Omental fat pad (tissue), 4 donors: ENCODE measurements at places on chromosomes 7 and 10.

DNA sequence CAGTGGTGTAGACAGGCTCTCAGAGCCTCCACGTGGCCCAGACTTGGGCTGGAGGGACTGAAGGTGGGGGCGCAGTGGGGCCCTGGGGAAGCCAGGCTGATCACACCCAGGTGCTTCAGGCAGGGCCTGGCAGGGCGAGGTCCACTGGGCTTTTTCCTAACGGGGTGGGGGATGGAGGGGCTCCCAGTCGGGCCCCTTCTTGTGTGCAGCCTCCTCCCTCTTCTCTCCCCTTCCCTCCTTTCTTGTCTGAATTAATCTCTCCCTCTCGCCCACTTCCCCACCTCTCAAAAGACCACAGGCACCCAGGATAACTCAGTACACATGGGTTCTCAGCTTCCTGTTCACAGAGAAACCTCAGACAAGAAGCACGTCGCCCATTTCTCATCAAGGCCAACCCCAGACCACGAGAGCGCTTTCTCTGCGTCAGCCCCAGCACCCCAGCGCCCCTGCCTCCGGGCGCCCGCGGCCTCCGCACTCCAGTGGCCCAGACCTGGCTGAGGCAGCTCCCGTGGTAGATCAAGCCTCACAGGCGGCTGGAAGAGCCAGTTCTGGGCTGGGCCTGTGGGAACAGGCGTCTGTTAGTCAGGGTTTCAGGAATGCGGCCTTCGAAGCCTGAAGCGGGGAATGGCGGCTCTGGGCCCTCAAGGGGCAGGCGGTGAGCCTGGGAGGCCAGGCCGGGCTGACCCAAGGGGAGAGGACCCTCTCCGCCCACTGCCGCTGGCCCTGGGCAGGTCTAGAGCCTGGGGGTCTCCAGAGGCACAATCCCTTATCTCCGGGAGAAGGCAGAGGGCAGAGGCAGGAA lies 50.6 kb downstream of the PWWP2B start:
- DNase-seq: no peak

GRCh38 chr7:55838595-55838994 lies 24.0 kb downstream of the SEPTIN14 start:
- no peak for DNase-seq

GRCh38 chr7:41641011-41641664 lies 61.8 kb downstream of the INHBA start:
- no peak for DNase-seq

DNA sequence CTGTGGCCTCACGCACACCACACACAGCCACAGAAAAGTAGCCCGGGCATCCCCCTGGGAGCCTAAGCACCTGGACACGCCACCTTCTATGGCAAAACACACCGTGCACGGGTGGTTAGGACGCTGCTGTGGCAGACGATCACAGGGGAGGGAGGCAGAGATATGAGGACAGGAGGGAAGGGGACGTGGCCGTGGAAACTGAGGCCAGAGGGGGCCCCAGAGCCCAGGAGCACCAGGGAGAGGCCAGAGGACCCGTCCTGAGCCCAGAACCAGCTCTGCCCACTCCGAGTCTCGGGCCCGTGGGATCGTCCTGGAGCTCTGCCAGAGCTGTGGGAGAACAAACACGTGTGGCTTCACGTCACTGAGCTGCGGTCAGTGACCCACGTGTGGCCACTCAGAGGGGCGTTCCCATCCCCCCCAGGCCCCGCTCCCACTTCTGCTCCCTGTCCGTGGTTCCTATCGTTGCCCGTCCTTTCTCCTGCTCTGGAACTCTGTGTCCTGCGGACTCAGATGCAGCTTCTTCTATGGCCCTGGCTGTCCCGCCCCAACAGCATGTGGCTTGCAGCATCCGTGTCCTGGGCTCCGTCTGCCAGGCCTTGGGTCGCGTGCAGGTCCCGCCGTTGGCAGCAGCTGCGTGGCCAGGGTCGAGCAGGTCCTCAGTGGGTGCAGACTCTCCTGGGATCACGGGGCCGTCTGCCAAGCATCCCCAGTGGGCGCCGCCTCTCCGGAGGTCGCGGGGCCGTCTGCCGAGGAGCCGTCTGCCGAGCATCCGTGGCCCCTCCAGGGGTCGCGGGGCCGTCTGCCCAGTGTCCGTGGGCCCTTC lies 31.0 kb downstream of the GET4 start:
- no peak for DNase-seq

DNA sequence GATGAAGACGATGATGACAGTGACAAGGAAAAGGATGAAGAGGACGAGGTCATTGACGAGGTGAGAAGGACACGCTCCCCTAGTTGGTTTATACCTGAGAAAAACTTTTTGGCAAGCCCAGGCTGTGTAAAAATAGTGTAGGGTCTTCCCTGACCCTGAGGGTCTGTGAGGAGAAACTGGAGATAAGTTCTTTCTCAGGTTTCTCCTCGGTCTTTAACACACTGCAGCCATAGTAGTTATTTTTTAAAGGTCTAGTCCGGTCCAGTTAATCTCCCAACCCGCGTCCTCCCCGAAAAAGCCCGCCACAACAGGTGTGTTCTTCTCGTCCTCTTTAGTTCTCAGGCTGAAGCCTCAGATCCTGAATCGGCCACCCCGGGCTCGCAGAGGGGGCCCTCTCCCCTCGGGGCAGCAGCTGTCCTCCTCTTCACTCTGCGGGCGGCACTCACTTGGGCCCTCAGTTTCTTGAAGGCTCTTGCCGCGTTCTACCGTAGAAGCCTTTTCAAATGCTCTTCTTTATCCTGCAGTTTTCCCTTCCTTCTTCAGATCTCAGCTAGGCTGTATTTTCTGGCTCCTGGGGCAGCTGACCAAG lies 411 bp downstream of the BCCIP start:
- no peak for DNase-seq

GRCh38 chr7:155003092-155003375 lies at the start of gene PAXIP1:
Gene PAXIP1, minus strand, starts transcription at chr7:155003124. Its CDS starts 195 bp downstream, at chr7:155002929.
- DNase-seq: no peak

GRCh38 chr10:59505926-59506325 lies 143.6 kb upstream of the FAM13C start:
- DNase-seq: no peak

- DNase-seq: no peak
Measured at GRCh38 chr10:75866300-75866625, 434.8 kb downstream of the LRMDA start.

- DNase-seq: no peak
Measured at GRCh38 chr7:144255471-144255897, 9.1 kb downstream of the OR2A7 start.

DNA sequence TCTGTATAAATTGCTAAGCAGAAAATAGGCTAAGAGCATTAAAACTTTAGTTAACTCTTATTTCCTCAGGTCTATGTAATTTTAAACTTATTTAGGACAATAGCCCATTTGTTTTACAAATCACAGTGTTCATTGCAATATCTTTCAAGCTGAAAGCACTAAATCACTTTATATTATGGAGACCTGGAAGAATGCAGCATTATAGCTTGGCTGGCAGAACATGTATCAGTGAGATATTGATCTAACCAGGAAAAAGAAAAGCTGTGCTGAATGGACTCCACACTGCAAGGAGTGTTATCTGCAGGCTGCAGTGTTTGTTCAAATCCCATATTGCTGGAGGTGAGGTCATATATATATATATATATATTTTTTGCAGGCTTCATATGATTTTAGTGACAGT lies 517.5 kb downstream of the NRG3 start:
- DNase-seq: no peak

DNA sequence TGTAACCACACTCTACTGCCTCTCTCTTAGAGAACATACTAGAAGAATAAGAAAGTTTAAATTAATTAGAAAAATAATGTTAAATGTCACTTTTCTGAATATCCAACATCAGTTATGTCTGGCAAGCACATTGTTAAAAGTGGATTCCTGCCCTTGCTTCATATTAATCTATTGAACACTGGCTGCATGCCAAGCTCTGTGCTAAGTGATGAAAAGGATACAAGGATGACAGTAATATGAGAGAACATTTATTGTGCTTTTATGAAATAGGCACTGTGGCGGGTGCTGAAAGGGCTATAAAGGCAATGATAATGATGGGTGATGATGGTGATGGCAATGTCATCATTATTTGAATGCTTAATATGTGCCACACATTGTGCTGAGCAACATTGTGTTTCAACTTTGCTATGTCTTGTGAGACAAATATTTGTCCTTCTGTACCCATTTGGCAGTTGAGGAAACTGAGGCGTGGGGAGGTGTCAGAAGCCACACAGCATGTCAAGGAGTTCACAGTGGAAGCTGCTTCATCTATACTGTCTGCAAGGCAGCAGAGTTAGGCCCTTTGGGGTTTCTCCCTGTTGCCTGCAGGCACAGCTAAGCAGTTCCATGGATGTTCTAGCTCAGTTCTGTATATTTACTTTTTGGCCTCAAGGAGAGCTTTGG lies 64.2 kb upstream of the RAPGEF5 start:
- DNase-seq: no peak

DNA sequence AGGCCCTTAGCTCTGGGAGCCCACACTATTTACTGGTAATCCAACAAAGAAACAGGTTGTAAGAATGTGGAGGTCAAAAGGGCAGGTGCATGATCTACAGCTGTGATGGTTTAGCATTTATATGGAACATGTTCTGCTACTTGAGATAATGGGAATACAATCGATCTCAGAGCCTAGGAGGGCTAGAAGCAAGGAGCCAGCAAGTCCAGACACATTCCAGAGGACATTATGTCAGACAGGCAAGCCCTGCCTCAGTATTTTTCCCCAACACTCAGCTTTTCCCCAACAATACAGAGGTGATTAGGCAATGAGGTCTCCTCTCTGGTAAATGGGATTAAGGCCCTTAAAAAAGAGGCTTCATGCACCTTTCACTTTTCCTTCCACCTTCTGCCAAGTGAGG lies 21.4 kb upstream of the GNAT3 start:
- no peak for DNase-seq

- DNase-seq: no peak
Measured at GRCh38 chr7:16026253-16027020, 340.0 kb upstream of the MEOX2 start.

DNA sequence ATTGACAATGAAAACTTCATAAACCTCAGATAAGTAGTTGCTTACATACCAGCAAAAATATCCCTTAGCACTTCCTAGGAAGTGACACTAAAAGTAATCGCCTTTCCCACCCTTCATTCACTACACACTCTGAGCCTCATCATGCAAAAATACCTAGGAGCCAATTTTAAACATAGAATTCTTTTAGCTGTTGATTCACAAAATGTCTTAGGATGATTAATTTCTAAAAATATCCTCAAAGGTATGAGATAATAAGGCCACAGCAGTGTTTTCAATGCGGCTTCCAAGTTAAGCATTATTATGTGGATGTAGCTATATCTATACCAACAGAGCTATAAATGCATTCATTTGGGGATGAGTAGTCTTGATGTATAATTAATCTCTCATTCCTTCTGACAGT lies 13.2 kb downstream of the DNAJC9 start:
- DNase-seq: no peak

DNA sequence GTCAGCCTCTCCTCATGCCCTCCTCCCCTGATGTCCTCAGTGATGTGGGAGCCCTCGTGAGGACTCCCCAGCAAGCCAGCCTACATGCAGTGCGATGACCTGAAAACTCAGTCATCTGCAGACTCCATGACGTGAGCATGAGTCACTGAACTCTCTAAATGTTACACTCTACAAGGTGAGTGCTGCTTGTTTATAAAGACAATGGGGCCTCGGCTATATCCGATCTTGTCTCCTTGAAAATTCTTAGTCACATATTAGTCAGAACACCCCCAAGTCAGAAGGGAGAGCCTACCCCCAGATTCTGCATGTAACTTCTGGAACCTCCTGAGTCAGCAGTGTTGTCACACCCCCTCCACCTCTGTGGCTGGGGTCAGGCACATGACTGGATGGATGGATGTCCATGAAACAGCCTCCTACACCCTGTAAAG lies 673.8 kb downstream of the INHBA start:
- no peak for DNase-seq

- no peak for DNase-seq
Measured at GRCh38 chr10:88401671-88402347, 181.3 kb downstream of the RNLS start.

- no peak for DNase-seq
Measured at GRCh38 chr10:101229266-101230182, at the start of gene LBX1. Gene LBX1, minus strand, starts transcription at chr10:101229463. Its CDS starts 648 bp downstream, at chr10:101228815.

DNA sequence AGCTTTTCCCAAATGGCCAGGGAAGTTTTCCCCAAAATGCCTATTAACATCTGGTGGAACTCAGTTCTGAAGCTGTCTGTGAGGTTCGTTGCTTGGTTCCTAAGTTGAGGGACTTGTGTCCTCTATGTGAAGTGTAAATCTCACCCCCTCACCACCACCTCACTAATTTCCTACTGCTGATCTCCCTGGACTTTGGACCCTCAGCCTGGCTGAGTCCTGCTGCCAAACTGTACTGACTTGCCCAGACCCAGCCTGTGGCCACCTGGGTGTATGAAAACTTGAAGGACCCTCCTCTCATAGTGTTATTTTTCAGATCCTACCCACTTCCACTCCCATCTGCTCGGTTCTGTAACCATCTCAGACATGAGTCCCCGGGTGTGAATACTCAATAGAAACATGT lies 94.9 kb downstream of the MET start:
- no peak for DNase-seq

DNA sequence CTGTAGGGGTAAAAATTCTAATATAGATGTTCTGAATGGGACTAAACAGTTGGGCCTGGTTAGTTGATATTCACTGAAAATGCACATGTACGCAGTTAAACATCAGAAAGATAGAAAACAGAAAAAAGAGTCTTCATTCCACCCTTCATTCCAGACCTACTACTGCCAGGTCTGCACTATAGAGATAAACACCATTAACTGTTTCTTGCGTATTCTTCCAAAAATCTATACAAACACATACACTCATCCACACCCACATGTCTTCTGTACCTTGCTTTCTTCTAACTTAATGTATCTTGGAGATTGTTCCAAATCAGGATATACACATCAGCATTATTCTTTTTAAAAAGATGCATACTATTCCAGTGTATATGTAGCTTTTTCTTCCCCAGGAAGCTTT lies 13.9 kb upstream of the CLEC2L start:
- DNase-seq: no peak

DNA sequence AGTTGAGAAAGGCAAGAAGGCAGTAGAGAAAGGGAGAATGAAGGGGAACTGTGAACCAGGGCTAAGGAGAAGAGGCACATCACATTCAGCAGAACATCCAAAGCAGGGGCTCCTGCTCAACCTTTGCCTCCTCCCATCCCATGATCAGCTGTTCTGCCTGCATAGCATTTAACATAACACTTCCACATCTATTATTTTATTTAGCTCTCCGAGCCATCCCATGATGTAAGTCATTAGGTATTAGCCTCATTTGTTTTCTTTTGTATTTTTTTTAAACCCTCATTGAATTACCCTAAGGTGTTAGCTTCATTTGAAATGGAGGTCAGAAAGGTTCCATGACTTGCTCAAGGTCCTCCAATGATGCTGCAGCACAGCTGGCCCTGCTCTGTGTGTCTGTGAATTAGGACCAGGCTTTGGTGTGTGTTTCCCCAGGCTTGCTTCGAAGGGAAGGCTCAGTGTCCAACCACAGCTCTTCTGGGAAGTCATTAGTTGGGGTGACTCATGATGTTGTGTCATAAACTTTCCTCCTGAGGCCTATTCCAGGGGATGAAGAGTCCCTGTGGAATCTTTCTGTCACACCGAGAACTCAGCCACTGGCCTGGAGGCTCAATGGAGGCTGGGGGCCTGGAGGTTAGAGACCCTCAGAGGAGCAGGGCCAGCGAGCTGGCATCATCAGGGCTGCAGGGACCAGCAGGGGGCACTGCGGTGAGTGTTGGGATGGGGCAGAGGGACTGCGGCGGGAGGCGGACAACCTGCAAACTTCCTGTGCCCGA lies 16.5 kb downstream of the NPFFR1 start:
- DNase-seq: no peak

- no peak for DNase-seq
Measured at GRCh38 chr7:7720750-7721621, 2.6 kb upstream of the RPA3 start.

GRCh38 chr7:105677817-105678573 lies 96.7 kb upstream of the EFCAB10 start:
- DNase-seq: no peak
